ENCODE measurements at places on chromosomes 6 and 20.

GRCh38 chr6:20188630-20189075, 23.6 kb downstream of the MBOAT1 start:
- no peak for DNase-seq

DNA sequence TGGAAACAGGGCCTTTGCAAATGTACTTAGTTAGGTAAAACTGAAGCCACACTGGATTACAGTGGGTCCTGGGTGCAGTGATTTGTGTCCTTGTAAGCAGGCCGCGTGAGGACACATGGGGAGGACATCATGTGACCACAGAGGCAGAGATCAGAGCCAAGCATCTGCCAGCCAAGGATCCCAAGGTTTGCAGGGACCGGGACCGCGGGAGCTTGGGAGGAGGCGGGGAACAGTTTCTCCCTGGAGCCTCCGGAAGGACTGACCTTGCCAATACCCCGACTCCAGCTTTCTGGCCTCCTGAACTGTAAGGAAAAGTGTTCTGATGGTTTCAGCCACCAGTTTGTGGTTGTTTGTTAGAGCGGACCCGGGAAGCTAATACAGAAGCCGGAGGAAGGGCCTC, 500.9 kb downstream of the PREX1 start:
- DNase-seq, result no peak

DNA sequence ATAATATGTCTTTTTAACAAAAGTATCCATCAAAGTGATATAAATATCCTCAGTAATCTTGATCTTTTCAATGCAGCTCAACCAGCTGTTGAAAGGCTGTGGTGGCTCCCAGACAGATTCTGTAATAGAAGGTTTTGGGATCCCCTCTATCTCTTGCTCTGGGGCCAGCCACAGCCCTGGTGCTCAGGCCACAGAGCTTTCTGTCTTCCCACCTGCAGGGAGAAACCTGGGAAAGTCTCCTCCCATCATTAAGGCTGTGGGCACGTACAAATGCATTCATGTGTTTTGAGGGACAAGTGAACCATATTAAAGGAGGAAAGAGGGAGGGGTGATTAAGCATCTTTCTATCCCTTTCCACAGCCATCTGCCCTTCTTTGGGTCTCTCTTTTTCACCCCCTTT, 183.1 kb downstream of the PRDM13 start:
- no peak for DNase-seq

- DNase-seq, result no peak
Observed at GRCh38 chr20:54178256-54178655, 4.5 kb upstream of the CYP24A1 start.

- no peak for DNase-seq
Observed at GRCh38 chr6:53691252-53691651, 25.7 kb upstream of the KLHL31 start.

DNA sequence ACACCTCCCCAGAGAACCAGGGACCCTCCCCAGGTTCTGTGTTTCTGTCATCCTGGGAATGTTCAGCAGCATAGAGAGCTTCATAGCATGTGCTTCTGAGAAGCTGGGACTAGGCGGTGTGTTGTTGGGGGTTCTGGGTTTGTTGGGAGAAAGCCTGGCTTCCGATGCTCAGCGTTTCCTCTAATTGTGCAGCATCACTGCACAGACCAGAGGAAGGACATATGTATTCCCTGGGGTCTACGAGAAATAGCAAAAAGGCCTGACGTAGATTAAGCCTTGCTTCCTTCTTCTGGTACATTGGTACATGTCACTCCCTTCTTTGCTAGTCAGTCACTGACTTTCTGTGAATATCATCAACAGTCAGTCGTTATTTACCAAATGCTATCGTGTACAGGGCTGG, 96.9 kb upstream of the SGK1 start:
- DNase-seq, result no peak

- no peak for DNase-seq
Observed at GRCh38 chr20:492159-492558, 29.8 kb upstream of the TBC1D20 start.

- no peak for DNase-seq
Observed at GRCh38 chr6:29834564-29835436, 7.2 kb downstream of the HLA-G start.

DNA sequence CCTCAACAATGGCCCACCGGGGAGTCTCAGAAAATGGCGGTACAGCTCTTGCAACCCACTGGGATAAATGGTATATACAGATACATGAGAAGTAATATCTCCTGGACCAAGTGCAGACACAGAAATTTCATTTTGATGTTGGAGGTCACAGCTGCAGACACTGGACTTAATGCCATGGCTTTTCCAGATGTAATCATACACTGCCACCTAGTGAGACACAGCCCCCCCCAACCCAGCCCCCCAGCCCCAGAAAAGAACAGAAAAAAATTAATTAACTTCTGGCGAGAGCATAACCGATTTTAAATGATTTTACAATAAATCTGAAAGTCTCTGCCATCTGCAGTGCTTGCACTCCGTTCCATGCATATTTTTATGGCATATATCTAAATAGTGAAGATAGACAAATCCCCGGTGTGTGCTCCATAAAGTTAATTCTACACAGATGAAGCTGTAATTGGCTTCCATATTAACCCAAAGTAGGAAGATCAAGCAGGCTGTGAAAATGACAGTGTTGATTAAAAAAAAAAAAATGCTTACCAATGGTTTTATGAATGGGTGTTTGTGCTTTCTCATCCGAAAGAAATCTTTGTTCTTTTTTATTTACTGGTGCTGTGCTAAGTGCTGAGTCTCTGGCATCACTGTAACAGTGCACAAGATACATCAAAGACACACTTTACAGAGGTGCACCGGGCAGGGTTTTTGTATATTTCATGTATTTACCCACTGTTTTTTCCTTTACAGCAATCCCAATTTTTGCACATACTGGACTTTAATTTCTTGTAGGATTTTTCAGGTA, 804.1 kb downstream of the TFAP2A start:
- DNase-seq, result no peak

- no peak for DNase-seq
Observed at GRCh38 chr20:35133031-35133430, 14.1 kb downstream of the EDEM2 start.

DNA sequence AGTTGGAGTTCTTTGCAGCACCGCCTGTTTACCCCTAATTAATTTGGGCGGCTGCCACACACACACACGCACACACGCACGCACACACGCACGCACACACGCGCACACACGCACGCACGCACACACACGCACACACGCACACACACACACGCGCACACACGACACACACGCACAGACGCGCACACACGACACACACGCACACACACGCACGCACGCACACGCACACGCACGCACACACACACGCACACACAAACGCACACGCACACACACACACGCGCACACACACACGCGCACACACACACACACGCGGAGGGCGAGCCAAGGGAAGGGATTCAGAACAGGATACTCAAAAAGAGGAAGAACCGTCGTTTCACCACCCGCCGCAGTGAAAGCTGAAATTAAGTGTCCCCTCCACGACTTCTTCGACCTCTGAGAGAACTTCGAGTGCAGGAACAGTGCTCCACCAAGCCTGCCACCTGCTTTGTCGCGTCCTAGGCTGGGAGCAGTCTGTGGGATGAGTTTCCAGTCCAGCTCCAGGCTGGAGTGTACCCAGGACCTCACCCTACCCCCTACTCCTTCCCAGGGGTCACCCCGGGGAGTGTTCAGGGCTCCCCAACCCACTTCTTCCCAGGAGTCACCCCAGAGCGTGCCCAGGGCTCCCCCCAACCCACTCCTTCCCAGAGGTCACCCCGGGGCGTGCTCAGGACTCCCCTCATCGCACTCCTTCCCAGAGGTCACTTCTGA, 1.1 kb downstream of the RNASET2 start:
- no peak for DNase-seq

GRCh38 chr6:39577446-39578165, 147.6 kb downstream of the KIF6 start:
- DNase-seq, result no peak

DNA sequence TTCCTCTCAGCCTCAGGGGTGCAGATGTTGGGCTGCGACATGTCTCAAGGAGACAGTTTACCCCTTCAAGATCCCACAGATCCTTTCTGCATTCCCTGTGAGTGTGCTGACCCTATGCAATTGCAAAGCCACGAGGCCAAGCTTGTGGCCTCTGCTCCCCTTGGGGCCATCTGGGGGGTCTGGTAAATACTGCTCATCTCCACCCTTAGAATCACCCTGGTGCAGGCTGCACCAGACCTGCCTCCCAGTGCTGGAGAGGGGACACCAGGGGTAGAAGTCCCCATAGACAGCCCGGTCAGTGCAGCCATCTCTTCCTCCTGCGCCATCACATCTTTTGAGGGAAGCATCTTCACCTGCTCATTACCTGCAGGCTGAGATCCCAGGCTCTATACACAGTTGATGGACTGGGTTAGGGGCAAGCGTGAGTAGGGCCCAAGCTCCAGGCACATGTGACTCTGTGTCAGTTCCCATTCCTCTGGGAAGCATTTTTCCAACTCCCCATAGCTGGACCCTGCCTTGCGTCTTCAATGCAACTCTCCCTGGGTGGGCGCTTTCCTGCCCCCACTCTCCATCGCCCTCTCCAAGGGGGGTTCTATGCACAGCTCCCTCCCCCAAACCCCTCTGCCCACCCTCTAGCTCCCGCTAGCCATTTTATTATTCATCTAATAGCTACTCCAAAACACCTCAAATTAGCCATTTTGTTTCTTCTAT, 53.9 kb downstream of the THBS2 start:
- no peak for DNase-seq

DNA sequence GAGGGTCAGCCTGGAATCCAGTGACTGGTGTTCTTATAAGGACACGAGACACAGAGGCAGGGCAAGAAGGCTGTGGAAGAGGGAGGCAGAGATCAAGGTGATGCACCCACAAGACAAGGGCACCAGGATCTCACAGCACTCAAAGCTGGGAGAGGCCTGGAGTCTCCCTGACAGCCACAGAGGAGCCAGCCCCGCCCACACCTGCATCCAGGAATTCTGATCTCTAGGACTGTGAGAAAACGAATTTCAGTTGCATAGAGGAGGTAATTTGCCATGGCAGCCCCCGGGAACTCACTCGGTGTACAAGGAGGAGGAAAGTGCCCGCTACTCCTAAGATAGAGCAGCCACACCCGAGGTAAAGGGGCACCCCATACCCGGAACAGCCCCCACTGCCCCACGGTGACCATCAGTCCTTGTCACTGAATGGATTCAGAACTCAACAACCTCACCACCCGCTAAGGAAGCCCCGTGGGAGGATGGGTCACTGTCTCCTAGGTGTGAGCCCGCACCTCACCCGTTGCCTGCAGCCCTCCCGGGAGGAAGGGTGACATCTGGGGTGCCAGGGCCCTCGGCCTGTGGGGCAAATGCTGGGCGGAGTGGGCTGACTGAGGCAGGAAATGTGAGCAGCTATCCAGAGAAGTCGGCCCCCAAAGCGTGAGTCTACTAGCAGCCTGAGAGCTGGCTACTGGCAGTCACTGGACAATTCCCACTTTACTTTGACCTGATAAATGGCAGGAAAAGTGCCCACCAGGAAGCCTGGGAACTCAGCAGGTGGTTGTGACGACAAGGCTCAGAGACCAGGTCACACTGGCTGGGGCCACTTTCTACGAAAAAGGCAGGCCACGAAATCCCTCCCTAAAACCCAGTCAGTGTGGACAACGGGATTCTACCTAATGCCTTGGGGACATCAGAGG, 22.4 kb downstream of the DLL1 start:
- no peak for DNase-seq

DNA sequence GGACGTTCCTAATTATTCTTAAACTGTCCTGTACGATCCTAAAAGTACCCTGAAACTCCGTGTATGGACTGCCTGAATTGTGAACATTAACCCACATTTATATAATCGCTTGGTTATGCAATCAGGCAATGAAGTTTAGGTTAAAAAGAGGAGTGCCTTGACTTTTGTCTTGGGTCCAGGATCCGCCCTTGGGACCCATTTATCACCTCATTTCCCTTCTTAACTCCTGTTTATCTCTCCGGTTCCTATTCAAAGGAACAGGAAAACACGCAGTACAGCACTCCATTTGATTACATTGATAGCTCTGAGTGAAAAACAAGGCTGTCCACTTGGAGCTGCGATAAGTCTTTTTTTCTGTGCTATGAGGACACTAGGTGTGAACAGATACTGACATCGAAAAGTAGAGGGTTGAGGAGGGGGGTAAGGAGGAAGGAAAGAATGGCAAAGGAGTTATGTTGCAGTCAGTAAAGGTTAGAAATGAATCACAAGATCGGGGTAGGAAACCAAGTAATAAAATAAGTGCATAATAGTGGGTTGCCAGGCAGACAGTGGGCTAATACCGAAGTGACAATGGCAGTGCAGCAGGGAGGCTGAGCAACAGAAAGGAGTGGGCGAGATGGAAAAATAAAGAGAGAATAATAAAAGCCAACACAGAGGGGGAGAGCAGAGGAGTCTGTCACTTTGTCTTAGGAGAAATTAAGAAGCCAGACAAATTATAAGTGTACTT, 15.9 kb upstream of the PCK1 start:
- DNase-seq, result no peak

DNA sequence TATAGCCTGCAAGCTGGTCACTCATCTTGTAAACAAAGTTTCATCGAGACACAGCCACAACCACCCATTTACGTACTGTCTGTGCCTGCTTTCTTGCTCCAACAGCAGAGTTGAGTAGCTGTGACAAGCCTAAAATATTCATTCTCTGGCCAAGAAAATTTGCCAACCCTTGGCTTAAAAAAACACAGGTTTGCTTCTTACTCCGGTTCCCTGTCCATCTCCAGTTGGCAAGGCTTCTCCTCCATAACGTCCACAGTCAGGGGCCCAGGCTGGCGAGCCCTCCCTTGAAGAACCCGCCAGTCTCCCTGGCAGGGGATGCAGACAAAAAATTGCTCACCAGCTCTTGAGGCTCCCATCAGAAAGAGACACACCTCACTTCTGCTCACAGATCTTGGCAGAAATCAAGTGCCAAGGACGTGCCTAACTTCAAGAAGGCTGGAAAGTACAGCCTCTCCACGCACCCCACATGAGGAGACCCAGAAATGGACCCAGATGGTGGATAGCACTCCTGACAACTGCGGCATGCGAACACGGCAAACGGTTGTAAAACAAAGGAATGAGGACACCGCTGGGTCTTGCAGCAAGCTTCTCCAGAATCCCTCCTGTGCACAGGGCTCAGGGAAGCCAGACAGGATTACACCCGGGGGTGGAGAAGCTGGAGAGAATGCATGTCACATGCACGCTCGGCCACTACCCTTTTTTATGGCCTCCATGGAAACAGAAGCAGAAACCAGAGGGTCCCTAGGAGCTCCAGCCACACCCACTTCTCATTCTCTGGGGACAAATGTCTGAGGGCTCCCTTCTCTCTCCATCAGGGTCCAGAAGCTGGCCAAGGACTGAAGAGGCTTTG, 59.8 kb upstream of the SIRPA start:
- DNase-seq, result no peak

- DNase-seq, result no peak
Observed at GRCh38 chr20:33771938-33772337, 39.2 kb upstream of the CHMP4B start.

All from gastrocnemius medialis (tissue), 4 donors.